Right kidney (tissue), 9 donors: ENCODE measurements at places on chromosomes 4 and X.

DNA sequence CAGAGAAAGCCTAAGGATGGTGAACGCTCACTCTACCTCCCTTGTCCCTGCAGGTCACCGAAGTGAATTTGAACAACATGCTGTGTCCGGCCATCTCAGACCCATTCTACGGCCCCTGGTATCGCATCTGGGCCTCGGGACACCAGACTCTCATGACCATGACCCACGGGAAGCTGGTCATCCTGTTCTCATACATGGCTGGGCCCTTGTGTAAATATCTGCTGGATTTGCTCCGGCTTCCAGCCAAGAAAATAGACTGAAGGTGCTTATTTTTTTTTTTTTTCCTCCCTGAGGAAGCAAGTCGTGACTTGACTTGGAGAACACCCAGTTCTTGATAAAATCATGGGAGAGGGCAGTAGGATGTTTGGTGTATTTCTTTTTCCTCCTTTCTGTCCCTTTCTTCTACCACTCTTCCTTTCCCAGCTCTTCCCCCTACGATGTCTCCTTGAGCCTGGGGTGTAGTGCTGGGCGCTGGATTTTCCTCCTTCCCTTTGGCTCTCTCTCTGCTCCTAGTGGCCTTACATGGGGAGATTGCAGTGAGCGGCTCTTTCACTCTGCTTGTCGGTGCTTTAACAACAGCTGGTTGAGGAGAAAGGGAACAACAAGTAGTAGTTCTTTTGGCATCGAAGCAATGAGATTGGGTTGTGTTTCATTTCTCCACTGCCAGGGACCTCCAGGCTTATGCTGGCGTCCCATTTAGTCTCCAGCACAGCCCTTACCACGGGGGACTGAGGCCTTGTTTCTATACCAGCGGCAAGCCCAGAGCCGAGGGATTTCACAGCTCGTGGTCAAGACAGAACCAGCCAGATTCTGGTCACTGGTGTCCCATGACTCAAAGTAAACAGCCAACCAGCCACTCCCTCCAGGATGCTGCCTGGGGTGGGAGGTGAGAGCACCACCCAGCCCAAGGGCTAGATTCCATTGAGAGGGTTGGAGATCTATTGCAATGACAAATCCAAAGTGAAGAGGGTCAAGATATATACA lies 144.4 kb downstream of the AMMECR1 start:
- no peak for DNase-seq

GRCh38 chr4:56668267-56668666 lies 12.8 kb downstream of the HOPX start:
- DNase-seq, result no peak

DNA sequence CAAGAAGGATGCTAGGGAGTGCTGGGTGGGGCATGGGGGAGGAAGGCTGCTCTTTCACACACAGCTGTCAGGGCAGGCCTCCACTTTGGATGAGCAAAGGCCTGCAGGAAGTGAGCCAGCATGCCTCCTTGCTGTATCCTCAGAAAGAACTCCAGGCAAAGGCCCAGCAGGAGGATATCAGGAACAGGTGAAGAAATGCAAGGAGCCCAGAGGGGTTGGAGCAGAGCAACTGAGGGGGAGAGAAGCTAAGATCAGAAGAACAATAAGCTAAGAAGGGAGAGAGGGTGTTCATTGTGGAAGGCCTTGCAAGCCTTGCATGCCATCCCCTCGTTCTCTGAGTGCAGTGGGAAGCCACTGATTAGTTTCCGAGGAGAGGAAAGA lies 115.1 kb downstream of the CAMK2D start:
- DNase-seq, result no peak

- DNase-seq, result no peak
Measured at GRCh38 chr4:120434756-120435155, 368.1 kb upstream of the MAD2L1 start.

- peak; percentile 31 for DNase-seq
Measured at GRCh38 chr4:148834804-148835631, 392.8 kb upstream of the NR3C2 start.
